ENCODE measurements at places on chromosomes 4 and X.
A peak's percentile ranks its signal among the peaks of the same experiment; 100 is the strongest.

- no peak for DNase-seq
These were observed 472.7 kb downstream of the IDS start for GRCh38 chrX:149032449-149032848.

DNA sequence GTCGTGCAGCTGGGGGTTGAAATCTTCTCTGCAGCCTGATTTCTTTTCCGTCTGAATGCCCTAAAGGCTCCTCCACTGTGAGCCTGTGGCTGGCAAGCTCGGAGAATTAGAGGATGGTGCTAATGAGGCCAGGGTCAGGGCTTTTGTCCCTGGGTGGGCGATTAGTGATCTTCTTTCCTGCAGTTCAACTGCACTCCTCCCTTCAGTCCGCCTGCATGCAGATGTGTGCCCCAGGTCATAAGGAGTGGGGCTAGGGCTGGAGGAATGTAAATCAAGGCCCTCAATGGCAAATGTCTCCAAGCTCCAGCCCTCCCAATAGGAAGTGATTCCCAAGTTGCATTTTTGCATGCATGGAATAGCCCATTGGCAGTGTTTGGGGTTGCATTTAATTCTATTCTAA is 405.0 kb downstream of the AFF2 start:
- DNase-seq: no peak

DNA sequence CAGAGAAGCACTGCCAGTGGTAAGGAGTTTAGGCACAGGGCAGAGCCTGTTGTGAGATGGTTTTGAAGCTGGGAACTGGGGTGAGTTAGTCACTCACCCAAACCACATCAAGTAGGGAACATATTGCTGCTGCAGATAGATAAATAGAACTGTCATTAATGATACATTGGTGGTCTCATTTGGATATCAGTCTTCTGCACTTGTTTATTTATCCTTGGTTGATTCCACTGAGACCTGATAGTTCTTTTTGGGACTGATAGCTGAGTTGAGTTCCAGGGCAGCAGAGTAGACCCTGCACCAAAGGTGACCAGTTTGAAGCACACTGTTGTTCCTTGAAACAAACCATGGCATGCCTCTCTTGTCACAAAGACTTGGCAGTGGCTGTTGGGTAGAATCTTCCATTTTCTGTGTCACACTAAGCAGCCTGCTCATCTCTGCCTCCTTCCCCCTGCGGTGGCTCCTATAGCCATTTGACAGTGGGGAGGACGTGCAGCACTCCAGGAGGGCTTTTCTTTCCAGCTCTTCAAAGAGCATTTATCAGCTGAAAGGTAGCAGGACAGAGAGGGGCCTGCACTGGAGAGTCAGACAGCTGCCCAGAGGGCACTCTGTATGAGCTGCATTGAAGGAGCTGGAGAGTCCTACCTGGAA is 59.7 kb upstream of the TMEM164 start:
- DNase-seq: no peak

DNA sequence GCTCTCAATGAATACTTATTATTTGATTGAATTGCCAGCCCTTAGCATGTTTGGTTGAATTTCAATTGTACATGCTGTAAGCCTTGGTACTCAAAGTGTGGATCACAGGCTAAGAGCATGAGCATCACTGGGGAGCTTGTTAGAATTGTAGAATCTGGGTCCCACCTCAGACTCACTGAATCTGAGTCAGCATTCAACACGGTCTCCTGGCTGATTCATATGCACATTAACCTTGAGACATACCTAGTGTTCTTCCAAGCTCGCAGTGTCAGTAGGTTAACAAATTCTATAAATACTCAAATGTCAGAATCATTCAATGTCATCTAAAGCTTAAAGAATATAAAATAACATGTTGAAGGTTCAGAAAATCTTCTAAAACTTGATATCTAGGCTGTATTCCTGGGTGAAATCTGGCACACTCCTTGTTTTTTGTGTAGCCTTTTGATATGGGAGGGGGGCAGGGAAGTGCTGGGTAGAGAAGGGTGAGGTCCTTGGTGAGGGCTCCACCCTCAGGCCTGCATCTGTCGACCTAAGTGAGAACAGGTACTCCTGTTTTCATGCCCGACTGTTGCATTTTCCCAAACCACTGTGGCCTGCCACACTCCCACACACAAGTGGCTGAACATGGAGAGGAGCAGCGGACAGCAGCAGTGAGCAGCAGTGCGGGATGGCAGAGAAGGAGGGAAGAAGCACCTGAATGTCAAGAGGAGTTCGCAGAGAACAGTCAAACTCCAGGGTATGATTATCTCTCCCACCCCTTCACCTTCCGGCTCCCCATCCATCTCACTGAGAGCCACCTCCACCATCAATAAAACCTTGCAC is 529.6 kb upstream of the IGFBP7 start:
- DNase-seq: no peak

DNA sequence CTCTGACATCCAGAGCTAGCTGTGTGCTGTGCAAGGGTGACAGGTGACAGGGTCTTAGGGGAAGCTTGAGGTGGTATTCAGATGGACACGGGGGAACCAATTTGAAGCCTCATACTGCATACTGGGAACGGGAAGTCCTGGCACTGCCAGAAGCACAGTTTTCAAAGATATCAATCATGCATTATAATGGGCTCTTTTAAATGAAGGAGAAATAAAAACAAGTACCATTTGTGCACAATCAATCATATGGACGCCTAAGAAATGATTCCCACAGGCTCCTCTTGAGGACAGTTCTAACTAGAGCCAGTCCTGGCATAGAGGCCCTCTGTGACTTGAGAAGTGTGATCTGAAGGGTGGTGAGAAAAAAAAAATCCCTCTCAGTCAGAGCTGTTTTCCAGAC is 50.9 kb downstream of the TSC22D3 start:
- no peak for DNase-seq

GRCh38 chr4:60389633-60390032 is 810.5 kb upstream of the ADGRL3 start:
- DNase-seq: peak; percentile 50

DNA sequence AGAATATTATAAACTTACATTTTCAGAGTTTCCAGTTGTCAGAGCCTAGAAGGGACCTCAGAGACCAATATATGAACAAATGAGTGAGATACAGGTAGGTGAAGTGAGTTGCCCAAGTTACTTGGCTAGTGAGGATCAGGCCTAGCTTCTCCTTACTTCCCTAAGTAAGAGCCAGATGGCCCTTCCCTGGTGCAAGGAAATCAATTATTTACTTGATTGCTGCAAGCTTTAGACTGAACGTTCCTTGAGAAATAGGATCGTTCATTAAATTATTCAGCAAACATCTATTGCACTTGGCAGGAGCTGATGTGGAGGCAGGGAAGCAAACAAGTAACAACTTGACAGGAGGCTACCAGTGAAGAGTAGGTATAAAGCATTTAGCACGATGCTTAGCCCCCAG is 117.8 kb downstream of the EFHC2 start:
- no peak for DNase-seq

GRCh38 chr4:53906606-53907190 is 157.7 kb downstream of the CHIC2 start:
- DNase-seq: no peak

GRCh38 chr4:121272526-121272925 is 108.3 kb downstream of the QRFPR start:
- DNase-seq: no peak

- no peak for DNase-seq
These were observed 127.8 kb downstream of the PHKA2 start for GRCh38 chrX:18855919-18856644.

- no peak for DNase-seq
These were observed 253.6 kb downstream of the CBLL2 start for GRCh38 chrX:22526339-22526738.

- DNase-seq: no peak
These were observed 1254.4 kb downstream of the ADGRL3 start for GRCh38 chr4:62454535-62454934.

DNA sequence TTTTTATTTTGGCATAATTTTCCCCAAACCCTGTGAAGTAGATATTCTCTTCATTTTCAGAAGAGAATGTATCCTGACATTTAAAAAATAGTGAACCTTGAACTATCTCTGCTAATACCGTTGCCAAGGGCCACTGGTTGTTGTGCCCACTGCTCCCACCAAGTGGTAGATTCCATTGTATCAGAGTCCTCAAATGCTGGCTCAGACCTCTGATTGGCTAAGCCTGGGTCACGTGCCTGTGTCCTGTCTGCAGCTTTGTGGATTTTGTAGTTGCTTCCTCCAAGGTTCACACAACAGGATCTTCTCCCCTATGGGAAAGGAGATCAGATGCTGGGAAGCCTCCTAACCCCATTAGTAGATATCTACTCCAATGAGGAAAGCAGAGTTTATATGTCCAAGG is 104.8 kb upstream of the CASK start:
- DNase-seq: no peak

DNA sequence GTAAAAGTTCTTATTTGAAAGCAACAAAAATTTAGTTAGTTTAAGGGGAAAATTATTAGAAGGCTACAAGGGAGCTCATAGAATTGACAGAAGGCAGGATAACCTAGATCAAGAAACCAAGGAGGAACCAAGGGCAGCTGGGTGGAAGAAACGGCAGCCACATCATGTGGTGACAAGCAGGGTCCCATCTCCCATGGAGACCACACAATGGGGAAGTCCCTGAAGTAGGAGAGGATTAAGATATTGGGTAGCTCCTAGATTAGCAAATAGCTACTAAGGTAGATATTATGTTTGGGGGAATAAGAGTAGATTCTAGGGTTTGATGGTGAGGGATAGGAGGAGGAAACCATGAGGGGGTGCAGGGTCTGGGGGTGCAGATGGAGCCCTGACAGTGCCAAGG is 48.0 kb upstream of the TMEM154 start:
- DNase-seq: no peak

DNA sequence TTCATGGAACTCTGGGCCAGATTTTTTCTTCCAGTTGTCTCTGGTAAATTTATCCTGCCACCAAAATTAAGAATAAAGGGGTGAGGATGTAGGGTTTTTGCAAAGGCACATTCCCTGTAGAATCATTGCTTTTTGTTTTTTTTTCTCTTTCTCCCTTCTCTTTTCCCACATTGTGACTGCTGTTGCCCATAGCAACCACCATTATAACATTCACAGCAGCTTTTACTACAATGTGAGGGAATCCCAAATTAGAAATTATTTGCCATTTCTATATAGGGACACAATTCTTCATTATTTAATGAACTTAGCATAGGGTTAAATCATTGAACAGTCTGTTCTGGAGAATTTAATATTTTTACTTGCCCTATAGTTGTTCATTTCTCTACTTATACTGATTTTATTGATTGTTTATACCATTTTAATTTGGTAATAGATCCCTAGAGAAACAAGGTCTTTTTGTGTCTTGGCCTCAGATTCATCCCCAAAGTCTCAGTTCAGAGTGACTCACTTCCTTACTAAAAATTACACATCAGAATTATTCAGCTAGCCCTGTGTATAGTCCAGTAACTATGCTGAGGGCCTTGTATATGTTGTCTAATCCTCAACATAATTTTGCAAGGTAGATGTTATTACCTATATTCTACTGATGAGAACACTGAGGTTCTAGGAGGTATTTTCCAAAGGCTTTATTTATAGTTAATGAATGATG is 80.8 kb upstream of the ANK2 start:
- DNase-seq: no peak

- DNase-seq: no peak
These were observed 59.6 kb upstream of the GPR174 start for GRCh38 chrX:79084923-79085322.

DNA sequence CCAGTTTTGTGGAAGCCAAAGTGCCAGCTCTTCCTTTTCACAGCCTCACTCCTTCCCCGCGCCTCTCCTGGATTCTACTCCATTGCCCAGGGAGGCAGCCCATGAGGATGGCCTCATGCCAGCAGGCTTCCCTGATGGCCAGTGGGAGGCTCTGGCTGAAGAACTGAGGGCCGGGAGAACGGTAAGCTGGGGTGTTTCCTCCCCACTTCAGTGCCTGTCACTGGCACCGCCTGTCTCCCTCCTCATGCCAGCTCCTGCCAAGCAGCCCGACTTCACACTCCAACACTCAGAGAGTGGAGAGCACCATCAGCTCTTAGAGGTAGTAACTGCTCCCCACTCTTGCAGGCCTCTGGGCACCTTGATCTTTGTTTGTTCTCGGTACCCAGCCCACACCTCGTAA is 46.9 kb upstream of the STIM2 start:
- no peak for DNase-seq

DNA sequence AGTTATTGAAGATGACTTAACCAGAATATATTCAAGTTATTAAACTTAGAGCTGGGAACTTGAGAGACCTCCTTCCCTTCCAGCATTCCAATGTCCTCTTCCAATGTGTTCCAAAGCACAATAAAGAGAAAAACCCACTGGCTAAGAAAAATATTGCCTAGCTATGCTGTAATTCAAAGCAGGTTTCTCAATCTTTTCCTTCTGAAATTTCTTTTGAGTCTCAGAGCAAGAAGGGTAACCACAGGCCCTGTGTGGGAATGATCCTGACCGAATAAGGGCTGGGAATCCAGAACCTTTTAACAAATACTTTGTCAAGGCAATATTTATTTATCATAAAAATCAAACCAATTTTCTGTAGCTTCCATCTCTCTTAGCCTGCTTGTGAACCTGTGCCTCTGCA is 150.7 kb upstream of the SFRP2 start:
- DNase-seq: no peak
